Fibroblast of lung (primary cell): ENCODE measurements at places on chromosomes 1 and 21. TPM values are rescaled to one million over a fixed set of nuclear protein-coding genes. Genes with fewer than 3 reads are reported as not detected.

Gene FCAMR
- not detected in 2 replicates for total RNA-seq

Gene TRIM17
- total RNA-seq = 0.17 and 0.26 TPM in 2 replicates

DNA sequence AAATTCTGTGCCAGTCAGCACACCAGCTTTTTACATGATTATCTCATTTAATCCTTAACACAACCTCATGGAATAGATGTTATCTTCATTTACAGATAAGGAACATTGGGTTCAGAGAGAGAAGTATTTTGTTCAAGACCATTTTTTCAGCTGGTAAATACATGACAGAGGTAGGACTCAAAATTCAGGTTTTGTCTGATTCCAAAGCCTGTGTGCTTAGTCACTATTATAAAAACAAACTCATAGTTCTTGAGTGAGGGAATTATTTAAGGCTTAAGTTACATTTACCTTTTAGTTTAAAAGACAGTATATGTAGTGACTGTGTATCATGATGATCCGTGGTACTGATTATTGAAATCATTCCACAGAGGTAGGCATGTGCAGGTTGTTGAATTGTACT lies 125.2 kb downstream of the MAGI3 start:
- no peak for DNase-seq

DNA sequence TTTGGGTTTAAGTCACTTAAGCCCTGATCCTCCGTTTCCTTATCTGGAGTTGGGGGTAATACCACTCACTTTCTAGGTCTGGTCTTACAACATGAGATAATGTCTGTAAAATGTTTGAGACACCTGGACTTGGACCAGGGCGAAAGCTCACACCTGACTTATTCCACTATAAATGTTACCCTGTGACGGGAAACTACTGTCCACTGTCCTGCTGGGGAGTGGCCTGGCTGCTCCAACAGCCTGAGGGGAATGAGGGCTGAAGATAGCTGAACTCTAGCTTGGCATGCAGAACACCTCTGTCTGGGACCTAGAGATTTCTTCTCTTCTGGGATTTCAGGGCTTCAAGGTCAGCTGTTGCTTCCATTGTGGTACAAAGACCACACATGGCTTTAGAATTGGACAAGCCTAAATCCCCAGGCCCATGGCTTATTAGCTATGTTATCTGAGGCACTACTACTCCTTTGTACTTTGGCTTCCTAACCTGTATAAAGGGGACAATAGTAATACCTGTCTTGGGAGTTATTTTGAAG lies 9.5 kb upstream of the A3GALT2 start:
- no peak for DNase-seq

DNA sequence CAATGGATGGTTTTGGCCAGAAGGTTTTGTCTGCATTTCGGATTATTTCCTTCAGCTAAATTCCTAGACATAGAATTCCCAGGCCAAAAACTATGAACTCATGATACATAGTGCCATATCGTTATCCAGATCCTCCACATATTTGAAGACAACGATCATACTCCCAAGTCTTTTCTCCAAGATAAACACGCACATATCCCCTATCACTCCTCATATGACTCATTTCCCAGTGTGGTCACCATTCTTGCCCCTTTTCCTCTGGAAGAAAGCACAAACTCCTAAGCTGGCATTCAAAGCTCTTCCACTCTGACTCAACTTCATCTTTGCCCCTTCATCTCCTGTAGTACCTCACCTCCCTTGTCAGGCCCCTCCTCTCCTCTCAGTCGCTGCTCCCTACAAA lies 277.6 kb downstream of the PLPP3 start:
- peak; percentile 87 for DNase-seq

- DNase-seq = no peak
Measured at GRCh38 chr1:231869364-231869763, 242.8 kb downstream of the DISC1 start.

- DNase-seq = no peak
Measured at GRCh38 chr1:174657411-174657810, 209.6 kb downstream of the GPR52 start.

- DNase-seq = no peak
Measured at GRCh38 chr1:197284966-197285365, 16.9 kb downstream of the CRB1 start.

GRCh38 chr21:8993284-8993942 lies 1528.0 kb upstream of the TPTE start:
- no peak for DNase-seq

DNA sequence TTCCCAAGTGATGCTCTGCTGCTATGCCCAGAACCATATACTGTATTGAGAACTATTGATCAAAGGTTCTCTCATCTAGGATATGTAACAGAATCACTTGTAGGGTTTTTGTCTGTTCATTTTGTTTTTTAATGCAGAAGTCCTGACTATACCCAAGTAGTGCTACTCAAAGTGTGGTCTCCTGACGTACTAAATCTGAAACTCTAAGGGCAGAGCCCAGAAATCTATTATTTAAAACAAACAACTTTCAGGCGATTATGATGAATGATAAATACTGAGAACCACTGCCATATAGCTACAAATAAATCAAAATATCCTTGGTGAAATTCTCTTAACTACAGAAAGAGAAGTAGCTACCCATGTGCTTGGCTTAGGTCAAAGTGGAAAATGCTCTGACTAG lies 10.1 kb downstream of the ZZZ3 start:
- DNase-seq = peak; percentile 57

DNA sequence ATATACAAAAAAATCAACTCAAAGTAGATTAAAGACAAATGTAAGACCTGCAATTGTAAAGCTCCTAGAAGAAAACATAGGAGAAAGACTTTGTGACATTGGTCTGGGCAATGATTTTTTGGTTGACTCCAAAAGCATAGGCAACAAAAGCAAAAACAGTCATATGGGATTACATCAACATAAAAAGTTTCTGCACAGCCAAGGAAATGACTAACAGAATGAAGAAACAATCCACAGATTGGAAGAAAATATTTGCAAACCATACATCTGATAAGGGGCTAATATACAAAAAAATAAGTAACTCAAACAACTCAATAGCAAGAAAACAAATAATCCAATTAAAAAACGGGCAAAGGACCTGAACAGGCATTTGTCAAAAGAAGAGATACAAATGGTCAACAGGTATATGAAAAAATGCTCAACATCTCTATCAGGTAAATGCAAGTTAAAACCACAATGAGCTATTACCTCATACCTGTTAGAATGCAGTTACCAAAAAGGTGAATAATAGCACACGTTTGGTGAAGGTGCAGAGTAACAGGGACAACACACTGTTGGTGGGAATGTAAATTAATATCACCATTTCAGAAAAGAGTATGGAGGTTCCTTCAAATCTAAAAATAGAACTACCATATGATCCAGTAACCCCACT lies 173.7 kb upstream of the COA6 start:
- no peak for DNase-seq

DNA sequence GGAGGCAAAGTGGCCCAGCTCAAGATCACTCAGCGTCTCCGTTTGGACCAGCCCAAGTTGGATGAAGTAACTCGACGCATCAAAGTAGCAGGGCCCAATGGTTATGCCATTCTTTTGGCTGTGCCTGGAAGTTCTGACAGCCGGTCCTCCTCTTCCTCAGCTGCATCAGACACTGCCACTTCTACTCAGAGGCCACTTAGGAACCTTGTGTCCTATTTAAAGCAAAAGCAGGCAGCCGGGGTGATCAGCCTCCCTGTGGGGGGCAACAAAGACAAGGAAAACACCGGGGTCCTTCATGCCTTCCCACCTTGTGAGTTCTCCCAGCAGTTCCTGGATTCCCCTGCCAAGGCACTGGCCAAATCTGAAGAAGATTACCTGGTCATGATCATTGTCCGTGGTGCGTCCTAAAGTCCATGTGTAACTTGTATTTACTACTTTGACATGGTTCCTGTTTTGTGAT lies 2.7 kb downstream of the RBM15 start:
- DNase-seq = no peak

DNA sequence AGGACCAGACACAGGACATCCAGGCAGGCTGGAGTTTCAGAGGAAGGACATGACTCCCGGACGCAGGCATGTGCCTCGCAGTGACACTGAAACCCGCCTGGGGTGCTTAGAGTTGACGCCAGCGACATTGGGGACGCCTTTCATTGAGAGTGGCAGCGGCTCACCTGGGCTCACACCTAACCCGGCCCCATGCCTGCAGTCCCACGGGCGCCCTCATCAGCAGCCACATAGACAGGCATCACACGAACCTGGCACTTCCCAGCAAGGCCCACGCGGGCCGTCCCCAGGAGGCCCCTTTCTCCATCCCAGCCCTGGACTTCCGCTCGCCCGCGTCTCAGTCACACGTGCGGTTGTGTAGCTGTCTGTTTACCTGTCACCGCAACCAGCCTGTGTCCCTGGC lies 17.0 kb downstream of the ITGB2 start:
- DNase-seq = no peak

DNA sequence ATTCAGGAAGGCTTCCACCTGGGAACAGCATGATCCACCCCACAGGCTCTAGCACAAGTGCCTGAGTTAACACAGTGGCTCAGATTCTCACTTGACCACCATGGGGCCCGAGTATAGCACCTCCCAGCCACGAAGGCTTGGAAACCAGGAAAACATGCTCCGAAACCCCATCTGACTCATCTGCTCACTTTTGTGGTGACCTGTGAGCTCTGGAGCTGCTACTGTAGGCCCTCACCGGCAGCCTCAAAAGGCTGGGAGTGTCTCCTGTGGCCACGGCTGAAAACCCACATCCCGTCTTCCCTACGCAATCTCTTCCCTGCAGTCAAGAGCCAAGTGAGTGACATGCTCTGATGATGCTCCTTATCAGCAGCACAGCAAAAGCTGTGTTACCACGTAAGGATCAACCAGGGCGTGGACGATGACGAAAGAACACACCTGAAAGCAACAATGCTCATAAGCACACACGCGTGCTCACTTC lies 81.4 kb downstream of the TGFBR3 start:
- peak; percentile 93 for DNase-seq
